ENCODE measurements at places on chromosomes 12 and 14.

DNA sequence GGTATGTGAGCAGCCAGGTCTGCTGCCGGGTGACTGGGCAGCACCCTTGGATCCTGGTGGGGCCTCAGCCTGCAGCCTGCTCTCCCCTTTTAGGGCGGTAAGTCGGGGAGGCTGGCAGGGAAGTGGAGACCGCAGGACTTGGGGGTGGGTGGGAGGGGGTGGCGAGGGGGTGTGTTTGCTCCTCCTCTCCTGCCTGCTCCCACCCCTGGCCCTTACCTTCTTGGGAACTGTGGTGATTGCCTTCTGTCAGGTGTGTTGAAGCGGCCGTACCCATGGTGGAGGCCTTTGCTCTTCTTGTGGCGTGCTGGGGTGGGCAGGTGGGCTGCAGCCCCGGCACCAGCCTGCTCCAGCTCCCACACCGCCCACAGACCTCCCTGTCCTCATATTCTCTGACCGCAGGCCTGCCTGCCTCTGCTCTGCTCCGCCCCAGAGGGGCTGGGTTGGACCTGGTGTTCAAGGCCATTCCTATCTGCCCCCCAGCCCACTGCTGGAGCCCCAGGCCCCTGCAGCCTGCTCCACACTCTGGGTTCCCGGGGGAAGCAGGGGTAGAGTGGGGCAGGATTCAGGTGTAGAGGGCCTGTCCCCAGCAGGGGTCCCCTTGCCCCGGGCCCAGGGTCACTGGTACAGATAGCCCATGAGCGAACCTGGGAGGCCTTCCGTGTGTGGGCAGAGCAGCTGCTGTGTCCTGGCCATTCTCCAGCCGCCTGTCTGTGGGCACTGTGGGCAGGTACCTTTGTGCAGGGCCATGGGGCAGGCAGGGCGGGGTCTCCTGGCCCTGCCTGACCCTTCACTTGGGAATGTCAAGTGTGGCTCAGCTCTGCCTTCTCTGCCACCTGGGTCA lies 5.2 kb downstream of the TEDC1 start:
- DNase-seq = no peak

- no peak for DNase-seq
These were observed 19.1 kb upstream of the MAPKAPK5 start for GRCh38 chr12:111822886-111823285.

- DNase-seq = peak; percentile 95
These were observed 28.0 kb downstream of the PXN start for GRCh38 chr12:120237360-120238171.

DNA sequence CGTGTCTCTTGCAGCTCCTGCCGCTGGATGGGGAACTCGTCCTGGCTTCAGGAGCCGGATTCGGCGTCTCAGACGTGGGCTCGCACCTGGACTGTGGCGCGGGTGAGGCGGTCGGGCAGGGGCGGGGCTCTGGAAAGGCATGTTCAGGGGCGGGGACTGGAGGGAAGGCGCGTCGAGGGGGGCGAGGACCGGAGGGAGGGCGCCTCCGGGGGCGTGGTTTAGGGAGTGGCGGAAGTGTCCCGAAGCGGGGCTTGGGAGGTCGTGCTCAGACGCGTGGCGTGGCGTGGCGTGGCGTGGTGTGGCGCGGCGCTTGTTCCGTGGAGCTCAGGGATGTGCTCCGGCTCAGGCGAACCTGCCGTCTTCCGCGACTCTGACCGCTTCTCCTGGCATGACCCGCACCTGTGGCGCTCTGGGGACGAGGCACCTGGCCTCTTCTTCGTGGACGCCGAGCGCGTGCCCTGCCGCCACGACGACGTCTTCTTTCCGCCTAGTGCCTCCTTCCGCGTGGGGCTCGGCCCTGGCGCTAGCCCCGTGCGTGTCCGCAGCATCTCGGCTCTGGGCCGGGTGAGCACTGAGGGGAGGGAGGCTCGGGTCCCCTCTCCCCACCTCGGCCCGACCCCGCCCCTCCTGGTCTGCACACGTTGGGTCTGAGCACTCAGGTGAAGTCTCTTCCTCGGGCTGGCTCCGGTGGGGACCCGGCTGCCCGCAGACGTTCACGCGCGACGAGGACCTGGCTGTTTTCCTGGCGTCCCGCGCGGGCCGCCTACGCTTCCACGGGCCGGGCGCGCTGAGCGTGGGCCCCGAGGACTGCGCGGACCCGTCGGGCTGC lies 6.2 kb downstream of the AMN start:
- peak; percentile 17 for DNase-seq

DNA sequence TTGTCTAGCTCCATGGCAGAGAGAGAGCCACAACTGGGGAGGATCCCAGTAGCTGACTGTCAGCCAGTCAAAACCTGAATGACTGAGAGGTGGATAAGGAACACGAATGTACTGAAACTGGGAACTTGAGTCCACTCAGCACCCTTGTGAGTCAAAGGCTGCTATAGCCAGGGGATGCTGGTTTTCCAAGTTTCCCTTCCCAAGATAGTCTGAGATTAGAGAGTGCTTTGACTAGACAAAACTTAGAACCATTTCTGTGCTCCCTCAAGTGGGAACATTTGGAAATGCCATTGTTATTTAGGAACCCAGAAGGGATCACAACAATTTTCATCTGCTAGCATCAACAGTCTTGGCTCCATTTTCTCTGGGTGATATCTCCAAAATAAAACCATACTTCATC lies 4.0 kb downstream of the PRKAG1 start:
- peak; percentile 51 for DNase-seq

GRCh38 chr14:98417001-98417400 lies 855.0 kb downstream of the BCL11B start:
- no peak for DNase-seq

GRCh38 chr12:102528111-102528510 lies 47.7 kb upstream of the IGF1 start:
- DNase-seq = peak; percentile 77

DNA sequence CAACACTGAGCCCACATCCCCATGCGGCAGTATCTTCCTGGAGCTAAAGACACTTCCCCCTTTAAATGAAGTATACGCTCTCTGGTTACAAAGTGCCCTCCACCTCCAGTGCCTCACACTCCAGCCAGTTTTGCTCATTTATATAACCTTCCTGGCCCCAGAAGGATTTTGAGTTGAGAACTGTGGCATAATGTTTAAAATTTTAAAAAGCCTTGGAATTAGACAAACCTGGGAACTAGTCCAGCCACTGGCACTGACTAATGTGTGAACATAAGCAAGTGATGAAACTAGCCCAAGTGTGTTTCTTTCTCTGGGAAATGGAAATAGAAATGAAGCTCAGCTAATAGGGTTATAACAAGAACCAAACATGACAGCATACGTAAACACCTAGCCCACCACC lies 723.7 kb upstream of the USP15 start:
- DNase-seq = no peak

DNA sequence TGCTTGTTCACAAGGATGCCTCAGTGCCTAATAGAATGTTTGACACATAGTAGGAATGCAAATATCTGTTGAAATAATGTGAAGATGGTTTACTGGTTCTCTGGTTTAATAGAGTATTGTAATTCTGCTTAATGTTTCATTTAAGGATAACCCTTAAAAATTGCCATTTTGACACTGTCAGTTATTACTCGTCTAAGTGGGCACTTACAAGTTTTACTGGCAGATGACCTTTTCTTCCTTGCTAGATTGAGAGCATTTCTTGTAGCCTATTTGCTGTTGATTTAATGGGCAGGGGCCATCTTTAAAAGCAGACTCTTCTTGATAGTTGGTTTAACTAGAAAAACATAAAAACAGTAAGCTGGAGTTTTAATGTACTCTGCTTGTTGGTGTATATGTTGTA lies 1.9 kb downstream of the TMEM263 start:
- DNase-seq = no peak

DNA sequence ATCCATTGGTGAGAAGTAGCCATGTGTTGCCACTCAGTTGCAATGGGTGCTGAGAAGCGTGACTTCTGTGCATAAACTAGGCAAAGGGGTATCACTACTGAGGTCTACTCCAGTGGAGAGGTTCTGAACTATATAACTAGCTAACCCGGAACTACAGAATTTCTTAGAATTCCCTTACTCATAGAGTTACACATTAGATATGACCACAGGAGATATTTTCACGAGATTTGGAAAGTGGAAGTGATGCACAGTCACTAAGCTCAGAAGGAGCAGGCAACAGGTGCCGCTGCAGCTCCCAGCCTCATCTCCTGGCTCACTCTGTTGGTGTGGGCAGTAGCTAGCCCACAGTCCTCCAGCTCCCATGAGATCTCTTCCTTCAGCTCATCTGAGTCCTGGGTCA lies 136.6 kb downstream of the SSPN start:
- no peak for DNase-seq

GRCh38 chr12:26987634-26988424 lies 26.4 kb downstream of the TM7SF3 start:
- DNase-seq = peak; percentile 3

DNA sequence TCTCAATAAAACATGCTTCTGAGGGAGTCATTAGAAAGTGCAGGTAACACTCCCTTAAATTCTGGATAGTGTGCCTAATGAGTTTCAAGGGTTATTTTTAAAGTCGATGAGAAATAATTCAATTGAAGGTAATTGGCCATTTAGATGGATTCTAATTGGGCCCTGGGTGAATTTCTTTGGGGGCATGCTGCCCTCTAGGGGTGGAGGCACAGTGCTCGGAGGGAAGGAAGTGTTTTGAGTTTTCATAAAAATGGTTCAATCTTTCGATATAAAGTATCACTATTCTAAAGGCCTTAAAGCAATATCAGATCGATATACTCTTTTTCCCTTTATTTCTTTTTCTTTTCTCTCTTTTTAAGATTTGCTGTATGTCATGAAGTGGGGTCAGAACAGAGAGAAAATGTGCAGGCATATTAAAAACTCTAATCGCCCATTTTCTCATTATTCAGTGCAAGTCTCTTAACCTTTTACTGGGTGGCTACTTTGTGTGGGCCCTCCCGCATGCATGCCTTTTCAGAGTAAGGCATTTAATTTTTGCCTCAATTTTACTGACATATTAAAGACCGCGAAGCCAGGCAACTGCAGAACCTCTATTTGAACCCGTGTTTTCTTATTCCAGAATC lies 25.5 kb downstream of the NKX2-8 start:
- DNase-seq = peak; percentile 11

- no peak for DNase-seq
These were observed 1.2 kb downstream of the KIF26A start for GRCh38 chr14:104139460-104140212.

- DNase-seq = peak; percentile 79
These were observed 57.5 kb downstream of the CALM1 start for GRCh38 chr14:90454041-90455000.

- peak; percentile 68 for DNase-seq
These were observed 111.2 kb upstream of the TMCC3 start for GRCh38 chr12:94761559-94761958.

GRCh38 chr12:18683327-18684013 lies 54.3 kb downstream of the PLCZ1 start:
- peak; percentile 65 for DNase-seq

- no peak for DNase-seq
These were observed 772.9 kb downstream of the MED13L start for GRCh38 chr12:115504306-115505290.

DNA sequence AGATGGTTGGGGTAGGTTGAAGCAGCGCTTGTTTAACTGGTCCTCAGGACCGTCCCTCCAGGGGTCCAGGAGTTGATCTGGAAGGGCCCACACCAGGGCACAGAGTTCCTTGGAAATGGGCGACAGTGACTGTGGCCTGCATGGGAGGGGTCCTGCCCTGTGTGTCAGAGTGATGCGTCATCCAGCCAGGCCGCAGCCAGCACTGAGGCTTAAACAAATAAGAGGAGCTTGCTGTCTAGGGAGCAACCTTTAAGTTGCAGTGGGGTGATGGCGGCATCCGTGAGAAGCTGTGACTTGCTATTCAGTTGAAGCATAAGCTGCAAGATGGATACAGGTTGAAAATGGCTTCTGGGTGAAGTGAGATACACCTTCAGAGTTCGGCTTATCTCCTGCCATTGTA lies 20.2 kb downstream of the DCAF4 start:
- no peak for DNase-seq

DNA sequence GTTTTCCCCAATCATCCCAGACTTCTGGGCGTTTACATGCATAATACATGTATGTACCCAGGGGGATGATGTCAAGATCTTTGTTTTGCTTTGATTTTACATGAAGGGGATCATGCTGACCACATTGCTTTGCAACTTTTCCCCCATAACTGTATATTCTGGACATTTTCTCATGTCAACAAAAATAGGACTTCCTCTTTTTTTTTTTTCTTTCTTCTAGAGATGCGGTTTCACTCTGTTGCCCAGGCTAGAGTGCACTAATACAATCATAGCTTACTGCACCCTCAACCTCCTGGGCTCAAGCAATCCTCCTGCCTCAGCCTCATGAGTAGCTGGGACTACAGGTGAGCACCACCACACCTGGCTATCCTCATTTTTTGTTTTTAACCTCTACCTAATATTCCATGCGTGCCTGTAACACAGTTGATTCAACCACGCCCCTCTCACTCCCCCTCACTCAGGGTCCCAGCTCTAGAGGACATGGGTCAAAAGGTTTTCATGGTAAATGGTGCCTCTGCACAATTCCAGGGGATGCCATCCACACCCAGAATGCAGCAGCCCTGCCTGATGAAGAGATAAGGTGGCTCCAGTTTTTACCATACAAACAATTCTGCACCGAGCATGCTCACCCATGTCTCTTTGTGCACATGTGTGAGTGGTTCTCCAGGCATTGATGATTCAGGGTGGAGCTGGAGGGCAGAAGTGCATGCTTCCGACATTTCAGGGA lies 32.0 kb upstream of the CIPC start:
- DNase-seq = no peak

DNA sequence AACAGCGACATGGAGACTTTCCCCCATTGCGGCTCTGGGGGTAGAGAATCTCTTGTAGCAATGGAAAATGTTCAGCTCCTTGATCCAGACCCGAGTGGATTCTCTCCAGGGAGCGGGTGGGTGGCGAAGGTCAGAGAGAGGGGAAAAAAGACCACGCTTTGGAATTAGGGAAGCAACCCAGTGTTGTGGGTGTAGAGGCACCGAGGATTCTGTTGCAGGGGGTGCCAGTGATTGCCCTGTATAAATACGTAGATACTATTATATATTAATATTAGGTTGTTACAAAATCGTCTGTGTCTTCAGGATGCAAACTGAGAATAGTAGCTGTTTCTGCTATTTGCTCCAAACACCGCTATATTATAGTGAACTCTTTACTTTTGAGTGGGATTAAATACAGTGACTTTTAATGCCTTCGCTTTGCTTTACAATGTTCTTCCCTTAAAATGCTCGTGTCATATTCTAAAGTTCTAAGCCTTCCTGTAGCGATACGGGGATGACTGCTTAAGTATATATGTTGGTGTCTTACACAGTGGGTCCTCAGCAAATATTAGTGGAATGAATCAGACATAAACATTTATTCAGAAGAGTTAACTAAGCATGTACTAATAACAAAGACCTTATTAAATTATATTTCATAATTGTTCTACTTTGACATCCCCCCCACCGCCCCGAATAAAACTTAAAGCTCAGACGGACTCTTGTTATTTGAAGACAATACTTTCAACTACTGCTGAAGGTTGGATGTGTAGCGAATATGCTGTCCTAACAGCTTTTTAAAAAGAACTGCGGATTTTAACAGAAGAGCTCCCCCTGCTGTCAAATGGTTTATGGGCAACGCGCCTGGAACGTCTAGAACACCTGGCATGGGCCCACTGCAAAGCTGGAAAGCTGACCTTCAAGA lies 136.4 kb upstream of the KRAS start:
- peak; percentile 88 for DNase-seq

- no peak for DNase-seq
These were observed 42.7 kb downstream of the RIN3 start for GRCh38 chr14:92556255-92556741.

Data from AG10803 (cell line).